NCI-H510A (cell line): ENCODE measurements at places on chromosomes 2 and 18.

GRCh38 chr18:49008156-49008555 is 57.4 kb upstream of the SMAD7 start:
- no peak for DNase-seq

DNA sequence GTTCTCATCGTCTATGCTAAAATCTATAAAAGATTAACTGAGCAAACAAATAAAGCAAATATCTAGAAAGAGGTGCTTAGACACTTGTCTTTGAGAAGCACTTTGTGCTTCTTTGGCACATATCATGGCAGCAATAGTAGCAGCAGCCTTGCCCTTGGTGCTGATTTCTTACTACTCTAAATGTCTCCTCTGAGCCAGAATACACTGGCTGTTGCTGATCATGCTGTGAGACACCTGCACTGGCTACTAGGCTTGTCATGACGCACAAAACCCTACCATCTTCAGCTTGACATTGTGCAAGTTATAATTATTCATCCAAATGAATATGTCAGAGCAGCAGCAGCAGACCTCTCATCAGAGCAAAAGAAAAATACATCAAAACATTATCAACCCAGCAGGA is 46.7 kb downstream of the FANCL start:
- DNase-seq: no peak

- DNase-seq: no peak
Measured at GRCh38 chr18:1246827-1247226, 342.2 kb downstream of the ADCYAP1 start.

DNA sequence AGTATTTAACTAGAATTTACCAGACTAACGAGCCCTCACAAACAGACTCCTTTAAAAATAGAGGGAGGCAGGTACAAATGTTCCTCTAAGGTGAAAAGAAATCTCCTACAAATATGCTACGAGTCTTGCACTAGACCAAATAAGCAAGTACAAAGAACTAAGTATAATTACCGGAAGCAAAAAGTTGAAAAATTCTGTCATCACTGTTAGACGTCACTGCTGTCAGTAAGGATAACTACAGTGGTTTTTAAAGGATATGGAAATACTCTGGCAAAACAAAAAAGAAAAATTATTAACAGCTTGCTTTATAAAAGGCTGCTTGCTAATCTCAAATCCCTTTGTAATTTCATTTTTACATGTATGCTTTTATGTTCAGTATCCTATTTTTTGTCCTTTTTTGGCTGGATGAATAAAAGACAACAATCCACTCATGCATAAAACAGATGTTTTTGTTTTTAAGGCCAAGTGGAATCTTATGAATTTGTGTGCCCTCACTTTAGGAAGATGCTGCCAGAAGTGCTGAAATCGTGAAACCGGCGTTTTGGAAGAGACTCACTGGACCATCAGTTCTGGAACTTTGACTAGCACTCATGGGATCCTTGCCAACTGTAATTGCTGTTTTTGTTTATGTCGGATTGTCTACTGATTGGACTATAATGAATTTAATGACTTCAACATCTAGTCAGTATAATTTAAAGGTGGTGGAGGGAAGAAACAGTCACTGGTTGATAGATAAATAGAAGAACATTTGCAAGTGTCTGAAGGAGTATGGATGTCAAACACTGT is 6.7 kb downstream of the ZNF521 start:
- DNase-seq: no peak

GRCh38 chr2:119430023-119430498 is 1.6 kb upstream of the TMEM37 start:
- DNase-seq: no peak

DNA sequence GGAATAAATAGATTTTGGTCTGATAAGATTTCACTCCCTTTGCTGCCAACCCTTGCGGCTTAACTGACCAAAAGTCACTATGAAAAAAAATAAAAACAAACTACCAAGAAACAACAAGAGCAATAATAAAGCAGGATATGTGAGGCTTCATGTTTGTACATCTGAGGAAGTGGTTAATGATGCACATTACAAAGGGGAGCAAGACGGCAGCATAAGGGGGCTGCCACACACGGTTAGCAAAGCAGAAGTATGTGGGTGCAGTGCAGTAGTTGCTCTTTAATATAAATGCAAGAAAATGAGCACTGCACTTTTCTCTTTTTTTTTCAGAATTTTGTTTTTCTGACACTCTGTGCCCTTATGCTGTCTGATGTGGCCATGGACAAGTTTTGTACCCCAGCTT is 377.1 kb upstream of the CNTNAP5 start:
- no peak for DNase-seq

- DNase-seq: peak; percentile 44
Measured at GRCh38 chr2:4628998-4629501, 925.7 kb downstream of the DCDC2C start.

DNA sequence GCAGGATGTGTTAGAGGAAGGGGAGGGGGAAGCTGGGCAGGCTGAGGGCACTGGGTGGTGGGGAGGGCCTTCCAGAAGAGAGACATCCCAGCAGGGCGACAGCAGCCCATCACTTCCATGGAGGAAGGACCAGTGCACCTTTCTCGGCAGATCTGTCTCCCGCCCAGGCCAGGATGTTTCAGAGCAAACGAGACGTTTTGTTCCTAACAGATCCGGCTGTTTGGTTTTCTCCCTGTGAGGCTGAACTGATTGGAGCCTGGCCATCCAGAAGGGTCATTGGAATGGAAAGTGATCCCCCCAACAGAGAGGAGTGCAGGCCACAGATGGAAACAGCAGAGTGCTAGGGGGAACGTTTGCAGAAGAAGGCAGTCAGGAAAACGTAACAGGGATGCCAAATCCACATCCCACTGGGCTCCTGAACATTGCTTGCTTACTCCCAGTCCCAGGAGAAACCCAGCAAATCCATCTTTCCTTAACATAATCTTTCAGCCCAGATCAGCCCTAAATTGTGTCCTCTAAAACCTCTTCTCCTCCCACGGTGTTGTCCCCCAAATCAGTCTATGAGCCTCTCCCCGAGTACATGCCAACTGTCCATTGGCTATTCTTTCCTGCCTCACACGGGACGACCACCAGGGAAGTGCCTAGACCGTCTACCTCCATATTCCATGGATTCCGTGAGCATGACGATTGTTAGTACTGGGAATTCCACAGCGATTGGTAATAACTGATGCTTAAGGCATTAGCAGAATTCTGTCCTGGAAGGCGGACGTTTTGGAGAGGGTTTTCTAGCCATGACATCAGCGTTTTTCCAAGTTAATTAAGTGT is 126.8 kb downstream of the SEPTIN10 start:
- no peak for DNase-seq

- DNase-seq: no peak
Measured at GRCh38 chr2:239956818-239957261, 68.3 kb downstream of the NDUFA10 start.

DNA sequence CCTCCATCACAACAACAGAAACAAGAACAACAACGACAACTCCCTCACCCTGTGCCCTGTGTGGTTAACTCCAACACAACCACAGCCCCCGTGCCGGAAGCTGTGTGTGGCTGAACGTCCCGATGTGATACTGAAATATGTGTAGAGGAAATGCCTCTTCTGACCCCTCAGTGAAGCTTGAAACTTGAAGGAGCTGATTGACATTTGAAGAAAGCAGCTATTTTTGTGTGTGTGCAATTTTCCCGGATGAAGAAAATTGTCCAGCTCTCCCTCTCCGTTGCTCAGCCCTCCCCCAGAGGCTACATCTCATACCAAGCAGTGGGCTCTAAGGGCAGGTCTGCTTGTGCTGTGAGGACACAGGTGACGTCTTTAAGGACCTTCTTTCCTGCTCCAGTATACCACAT is 173.8 kb downstream of the ICOS start:
- DNase-seq: no peak

DNA sequence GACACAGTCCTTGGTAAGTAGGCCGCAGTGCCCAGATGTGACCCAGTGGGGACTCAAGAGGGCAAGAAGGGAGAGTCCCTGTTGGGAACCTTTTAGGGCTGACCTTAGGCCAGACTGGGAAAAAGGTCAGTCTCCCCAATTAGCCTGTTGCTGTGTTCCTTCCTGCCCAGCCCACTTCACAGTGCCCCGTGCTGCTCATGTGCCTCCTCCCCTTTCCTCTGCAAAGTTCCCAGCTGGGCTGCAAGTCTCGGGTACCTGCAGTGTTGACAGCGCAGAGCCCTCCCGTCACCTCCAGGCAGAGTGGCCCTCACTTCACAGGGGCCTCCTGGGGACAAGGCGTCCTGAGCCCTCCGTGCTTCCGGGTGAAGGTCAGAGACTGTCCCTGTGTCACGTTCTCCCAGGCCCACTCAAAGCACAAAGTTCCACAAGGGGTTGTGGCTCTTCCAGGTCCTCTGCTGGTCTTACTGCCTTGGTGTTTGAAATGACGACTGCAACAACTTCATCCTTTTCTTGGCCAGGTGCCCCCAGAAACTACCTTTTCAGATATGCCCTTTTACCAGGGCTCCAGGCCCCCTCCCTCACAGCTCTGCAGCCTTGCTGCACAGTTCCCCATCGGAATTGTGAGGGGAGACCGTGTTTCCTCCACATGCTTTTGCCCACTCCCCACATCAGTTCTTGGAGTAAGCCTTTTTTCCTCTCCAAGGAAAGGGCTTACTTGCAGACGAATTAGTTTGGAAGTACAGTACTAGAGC is 225.8 kb downstream of the ALPK2 start:
- DNase-seq: no peak

DNA sequence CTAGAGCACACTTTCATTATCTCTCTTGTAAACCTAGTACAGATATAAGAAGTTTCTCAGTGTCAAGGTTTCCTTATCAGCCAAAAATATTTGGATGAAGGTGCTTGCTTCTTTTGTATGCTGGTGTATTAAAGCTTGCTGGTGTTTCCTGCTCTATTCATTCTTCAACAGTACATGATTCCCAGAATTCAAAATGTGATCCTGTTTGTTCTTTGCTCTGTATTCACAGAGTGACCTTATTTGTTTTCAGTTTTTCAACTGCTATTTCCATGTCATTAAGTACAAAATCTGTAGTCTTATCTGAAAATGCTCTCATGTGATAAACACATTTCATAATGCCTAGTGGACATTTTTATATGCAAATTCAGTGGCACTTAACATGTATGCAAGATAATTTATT is 1185.8 kb downstream of the SUCLG1 start:
- DNase-seq: no peak

- DNase-seq: no peak
Measured at GRCh38 chr18:35024965-35025364, 16.2 kb upstream of the MAPRE2 start.

DNA sequence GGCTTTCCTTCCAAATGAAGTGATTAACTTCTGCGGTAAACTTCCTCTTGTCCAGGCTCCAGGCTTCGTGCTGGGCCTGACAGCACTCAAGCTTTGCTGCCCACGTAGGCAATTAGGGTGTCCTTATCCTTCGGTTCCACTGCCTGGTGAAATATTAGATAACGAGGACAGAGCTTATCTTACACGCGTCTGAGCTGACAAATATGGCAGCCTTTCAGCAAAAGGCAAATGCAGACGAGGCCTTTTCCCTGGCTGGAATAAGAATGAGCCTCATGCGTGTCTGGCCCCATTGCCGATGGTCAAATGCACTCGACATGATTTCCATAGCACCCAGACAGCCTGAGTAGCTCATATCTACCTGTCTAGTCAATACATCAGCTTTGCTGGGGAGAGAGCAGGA is 141.5 kb downstream of the FAM210A start:
- no peak for DNase-seq

DNA sequence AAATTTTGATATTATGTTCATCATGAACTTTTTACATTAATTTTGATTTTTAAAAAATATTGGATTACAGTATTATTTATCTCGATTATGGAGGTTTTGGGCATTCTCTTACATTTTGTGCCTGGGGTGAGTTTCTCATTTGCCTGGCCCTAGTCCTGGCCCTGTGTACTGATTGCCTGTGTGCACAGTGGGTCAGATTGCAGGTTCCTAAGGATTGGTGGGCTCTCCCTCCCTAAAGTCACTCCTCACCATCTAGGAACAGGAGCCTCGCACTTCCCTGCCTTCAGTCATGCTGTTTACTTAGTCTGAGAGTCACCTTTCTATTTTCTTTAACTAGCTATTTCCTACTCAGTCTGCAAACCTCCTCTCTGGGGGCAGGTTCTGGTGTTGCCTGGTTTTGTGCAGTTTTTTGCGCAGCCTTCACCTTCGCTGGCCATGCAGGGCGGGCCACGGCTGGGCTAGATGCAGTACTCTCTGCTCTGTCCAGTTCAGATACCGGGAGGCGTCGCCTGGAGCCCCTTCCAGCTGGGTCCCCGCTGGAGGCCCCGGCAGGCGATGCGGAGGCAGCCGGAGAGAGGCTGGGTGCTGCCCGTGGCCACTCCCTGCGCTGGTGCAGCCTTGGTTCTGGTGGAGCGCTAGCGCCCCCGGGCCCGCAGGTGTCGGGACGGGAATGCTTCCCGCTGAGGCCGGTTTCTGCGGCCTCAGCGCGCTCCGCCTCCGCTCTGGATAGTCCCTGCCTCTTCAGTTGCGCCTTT is 23.3 kb upstream of the MC5R start:
- DNase-seq: peak; percentile 62

DNA sequence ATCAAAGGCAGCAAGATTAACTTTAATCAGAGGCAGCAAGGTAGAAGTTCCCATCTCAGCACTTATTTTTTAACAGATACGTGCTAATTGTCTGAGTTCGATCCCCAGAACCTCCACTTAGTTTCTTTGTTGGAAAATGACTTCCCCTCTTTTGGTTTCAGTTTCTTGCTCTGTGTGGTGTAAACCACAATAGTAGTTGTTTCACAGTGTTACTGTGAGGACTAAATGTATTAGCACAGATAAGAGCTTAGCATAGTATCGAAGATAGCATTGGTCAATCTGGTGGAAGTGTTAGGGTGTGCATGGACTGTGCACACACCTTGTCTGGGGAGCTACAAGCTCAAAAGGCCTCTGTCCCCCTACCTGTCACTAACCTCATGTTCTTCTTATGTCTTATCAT is 988.3 kb upstream of the GYPC start:
- DNase-seq: no peak

- DNase-seq: no peak
Measured at GRCh38 chr2:12737738-12738485, 21.2 kb downstream of the TRIB2 start.

GRCh38 chr2:136703214-136703613 is 62.1 kb upstream of the THSD7B start:
- DNase-seq: no peak

DNA sequence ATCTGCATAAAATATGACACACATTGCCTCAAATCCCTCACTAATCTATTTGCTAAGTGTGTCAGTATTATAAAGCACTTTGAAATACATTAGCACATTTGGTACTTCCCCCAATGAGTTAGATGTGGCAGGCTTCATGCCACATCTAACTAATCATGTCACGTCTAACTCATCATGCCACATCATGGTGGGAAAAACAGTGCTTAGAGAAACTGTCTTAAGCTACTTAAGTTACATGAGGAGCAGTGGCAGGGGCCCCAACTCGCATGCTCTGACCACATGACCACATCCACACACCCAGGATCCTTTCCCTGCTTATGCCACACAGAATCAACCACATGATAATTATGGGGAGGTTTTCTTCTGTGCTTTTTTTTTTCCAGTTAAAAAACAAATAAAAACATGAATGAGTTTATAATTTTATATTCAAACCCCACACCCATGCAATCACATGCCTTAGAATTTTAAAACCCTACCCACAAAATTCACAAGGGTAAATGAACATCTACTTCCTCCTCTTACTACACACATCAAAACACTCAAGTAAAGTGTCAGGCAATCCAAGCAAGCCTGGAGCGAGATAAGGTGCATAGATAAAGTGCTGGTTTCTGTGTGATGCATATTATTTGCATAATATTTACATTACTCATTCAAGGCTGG is 1.6 kb downstream of the ABCA12 start:
- DNase-seq: no peak
